ENCODE measurements at places on chromosomes 2 and 18.

DNA sequence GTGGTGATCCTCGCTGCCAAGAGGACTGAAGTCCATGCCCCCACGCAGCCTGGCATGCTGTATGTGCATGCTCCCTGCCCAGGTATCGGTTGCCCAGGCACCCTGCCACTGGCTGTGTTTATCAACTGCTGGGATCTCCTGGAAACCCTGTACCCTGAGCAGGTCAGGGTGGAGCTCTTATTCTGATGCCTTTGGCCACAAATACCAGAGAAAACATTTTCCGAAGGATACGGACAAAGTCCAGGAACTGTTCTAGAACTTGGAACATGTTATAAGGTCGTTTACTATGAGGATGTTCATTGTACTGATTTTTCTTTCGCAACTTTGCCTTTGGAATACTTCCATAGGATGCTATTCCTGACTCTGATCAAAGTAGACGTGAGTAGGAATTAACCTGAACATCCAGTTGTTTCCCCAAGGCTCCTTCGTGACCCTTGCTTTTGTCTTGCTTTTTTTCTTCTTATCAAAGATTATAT is 55.2 kb downstream of the TMEM17 start:
- no peak for DNase-seq

- DNase-seq = no peak
Observed at GRCh38 chr2:239390546-239391285, 10.1 kb downstream of the HDAC4 start.

DNA sequence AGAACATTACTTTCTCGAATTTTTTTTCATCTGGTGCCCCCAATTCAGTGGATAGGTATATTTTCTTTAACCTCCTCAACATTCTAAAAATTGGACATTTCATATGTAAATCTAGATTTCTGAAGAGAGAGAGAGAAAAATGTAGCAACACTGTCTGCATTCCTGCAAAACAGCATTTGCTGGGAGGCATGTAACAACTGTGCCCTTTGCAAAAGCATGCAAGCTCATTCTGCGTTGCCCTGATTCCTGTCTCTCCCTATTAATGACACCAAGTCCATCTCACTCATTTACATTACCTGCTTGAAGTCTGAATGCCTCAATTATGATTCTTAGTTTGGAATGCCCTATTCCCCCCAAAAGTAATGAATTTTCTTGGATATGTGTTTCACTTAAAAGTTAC is 79.8 kb upstream of the BARD1 start:
- no peak for DNase-seq

DNA sequence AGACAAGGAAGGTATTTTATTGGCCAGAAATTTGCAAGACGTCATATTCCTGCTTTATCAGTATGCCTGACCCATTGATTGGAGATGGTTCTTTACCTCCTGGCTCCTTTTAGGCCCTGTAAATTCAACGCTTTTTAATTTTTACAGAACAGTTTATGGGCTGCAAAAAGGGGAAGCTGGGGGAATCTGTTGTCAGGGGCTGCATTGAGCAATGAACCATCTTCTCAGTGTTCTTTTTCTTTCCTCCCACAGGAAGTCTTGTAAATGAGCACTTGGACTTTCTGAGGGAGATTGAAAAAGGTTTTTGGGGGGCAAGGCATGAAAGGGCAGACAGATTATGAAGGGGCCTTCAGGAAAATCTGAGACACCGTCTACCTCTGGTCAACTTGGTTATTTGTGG is 503.6 kb upstream of the TNP1 start:
- DNase-seq = no peak

- DNase-seq = no peak
Observed at GRCh38 chr2:38296197-38296780, 80.8 kb downstream of the ATL2 start.
